ENCODE measurements at places on chromosomes 2 and 18.
A peak's percentile ranks its signal among the peaks of the same experiment; 100 is the strongest.

GRCh38 chr2:70472221-70472890 is 81.3 kb downstream of the TGFA start:
- DNase-seq, result no peak

GRCh38 chr18:59715966-59716369 is 18.7 kb upstream of the CCBE1 start:
- DNase-seq, result no peak

- DNase-seq, result no peak
These were observed 21.9 kb downstream of the KIF3C start for GRCh38 chr2:25960396-25960795.

- no peak for DNase-seq
These were observed 5.5 kb upstream of the GPC1 start for GRCh38 chr2:240429872-240430491.

DNA sequence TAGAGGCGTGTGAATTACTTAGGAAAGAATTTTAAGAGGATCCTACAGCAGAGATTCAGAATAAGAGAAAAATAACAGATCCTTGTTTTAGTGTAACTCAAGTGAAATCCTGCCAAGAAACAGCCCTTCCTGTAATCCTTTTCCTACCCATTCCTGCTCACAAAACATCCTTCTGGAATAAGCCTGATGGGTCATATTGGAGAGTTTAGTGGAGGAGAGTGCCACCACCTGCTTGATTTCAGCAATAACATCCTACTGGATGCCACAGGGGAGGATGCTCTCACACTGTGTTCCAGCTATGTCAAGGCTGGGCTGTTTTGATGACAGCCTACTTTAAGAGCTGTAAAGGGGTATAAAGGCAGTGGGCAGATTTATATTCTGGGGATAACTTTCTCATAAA is 54.8 kb upstream of the CCDC178 start:
- DNase-seq, result peak; percentile 67

GRCh38 chr18:39051013-39051412 is 1485.4 kb upstream of the CELF4 start:
- DNase-seq, result no peak

DNA sequence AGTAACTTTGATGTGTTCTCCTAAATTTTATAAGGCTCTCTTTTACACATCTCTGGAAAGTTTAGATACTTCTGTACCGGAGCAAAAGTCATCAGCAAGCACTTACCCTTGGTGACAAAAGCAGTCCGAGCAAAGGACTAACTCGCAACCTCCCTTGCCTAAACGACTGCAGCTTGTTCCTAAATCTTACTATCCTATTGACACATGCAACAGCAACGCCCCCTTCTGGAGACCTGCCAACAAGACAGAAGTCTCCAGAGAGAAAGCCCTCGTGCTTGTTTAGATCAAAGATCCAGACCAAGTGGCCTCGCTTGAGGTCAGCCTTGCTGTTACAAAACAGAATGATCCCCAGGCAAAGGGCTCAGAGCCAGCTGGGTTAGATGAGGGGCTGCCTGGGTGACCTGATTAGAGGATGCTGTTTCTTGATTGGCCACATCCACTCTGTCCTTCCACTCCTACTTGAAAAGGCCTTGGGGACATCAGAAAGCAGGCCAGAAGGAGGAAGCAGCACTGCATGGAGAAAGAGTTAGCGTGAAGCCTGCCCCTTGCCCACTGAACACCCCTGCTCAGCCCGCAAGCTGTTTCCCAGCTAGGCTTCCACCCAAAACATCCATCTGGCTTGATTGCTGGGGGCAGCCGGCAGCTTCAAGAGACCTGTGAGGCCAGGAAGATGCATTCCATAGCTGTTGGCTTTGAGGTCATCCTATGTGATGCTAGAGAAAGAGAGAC is 94.3 kb downstream of the HNRNPLL start:
- peak; percentile 82 for DNase-seq

- no peak for DNase-seq
These were observed 943.3 kb upstream of the FANCL start for GRCh38 chr2:59184276-59185020.

DNA sequence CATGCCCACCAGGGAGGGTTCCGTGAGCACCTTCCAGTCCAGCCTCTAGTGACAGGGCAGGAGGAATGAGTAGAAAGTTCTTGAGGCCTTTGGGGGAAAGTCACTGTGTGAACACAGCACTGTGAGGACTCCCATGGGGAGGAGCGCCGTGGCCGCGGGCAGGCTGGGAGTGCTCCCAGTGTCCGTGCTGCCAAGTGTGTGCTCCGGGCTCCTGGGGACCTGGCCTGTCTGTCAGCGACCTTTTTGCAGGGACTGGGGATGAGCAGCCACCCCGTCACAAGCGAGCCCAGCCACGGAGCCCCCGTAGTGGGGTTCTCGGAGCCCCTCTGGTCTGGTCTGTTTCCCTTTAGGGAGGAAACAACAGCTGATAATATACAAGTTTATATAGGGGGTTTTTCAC is 36.8 kb downstream of the PDIA6 start:
- no peak for DNase-seq

DNA sequence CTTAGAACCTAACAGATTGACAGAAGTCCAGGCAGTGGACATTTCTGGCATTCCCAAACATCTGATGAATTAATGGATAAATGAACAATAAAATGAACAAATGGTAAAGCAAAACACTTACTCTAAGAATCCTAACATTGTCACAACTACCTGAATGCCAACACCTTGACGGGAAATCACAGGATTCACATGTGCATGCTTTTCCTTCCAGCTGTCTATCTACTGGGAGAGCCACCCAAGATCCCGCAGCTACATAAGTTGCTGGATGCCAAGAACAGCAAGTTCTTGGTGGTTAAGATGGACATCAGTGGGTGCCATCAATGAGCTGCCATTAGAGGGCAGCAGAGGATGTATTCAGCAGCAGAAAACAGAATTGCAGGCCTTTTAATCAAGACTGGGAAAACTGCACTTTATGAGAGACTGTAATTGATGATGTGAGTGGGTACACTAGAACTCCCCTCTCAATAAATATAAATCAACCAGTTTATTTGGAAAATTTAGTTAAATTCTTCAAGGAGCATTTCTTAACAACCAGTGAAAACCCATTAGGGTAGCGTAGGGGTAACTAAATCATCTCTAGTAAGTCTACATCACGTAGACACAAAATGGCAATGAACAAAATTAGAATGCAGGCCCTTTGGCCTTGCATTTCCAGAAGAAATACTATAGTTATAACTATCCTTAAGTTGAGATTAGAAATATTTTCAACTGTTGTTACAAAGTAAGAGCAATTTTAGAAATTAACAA is 45.6 kb downstream of the SESTD1 start:
- DNase-seq, result peak; percentile 64

DNA sequence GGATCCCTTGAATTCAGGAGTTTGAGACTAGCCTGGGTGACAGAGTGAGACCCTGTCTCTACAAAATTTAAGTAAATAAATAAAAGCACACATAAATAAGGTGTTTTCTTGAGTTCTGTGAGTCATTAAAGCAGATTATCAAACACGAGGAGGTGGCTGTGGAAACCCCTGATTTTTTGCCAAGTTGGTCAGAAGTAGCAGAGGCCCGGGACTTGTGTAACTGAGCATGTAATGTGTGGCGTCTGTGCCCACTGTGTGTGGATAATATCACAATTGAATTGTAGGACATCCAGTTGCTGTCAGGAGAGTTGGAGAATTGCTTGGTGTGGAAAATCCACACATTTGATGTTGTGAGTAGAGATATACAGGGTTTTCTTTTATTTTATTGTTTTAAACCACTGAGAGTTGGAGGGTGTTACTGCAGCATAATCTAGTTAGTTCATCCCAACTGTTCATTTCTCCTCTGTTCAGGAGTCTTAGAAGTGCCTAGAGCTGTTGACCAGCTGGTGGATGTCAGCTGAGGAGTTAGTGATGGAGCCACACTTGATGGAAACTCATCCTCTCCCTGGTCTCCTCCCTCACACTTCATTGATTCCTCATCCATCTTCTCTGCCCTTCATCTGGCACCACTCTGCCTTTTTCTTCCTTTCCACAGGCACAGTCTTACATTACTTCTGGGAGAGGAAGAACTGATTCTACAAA is 45.9 kb upstream of the RHOB start:
- DNase-seq, result no peak

DNA sequence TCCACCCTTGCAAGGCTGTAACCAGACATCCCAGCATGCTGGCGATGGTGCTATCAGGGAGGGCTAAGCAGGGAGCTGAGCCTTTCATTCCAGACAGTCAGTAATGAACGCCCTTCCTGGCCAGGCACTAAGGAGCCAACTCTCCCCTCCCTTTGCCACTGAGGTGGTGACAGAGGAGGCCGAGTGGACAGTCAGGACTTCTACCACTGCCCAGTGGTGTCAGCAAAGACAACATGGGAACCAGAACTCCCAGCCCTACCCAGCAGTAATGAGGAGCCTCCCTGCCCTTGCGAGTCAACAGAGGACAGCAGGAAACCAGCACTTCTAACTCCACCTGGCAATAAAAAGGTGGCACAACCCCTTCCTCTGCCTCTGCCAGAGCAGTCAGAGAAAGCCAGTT is 68.6 kb downstream of the ZAP70 start:
- DNase-seq, result no peak

- DNase-seq, result no peak
These were observed 79.7 kb upstream of the STON1 start for GRCh38 chr2:48450256-48450655.

DNA sequence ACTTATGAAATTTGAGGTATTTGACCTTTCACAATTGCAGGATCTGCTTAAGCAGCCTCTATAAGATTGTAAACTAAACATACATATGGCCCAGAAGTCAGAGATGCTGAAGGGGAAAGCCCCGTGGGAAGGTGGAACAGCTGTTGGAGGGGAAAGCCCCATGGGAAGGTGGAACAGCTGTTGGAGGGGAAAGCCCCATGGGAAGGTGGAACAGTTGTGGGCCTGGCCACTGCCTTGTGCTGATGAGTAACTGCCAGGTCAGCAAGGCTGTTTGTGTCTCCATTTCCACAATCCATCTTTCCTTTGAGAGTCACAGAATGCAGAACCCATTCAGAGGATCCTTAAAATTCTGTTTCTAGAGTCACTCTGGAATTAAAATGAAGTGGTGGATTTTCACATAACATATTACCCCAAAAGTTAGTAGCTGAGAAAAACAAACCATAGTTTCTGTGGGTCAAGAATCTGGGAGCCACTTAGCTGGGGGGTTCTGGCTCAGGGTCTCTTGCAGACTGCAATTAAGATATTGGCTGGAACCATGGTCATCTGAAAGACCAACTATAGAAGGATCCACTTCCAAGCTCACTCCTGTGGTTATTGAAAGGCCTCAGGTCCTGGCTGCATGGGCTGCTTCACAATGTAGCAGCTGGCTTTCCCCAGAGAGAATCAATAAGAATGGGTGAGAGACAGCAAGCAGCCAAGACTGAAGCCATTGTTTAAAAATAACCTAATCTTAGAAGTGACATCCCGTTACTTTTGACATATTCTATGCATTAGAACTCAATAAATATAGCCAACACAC is 86.6 kb upstream of the CAVIN2 start:
- no peak for DNase-seq

- no peak for DNase-seq
These were observed 223.4 kb downstream of the WDPCP start for GRCh38 chr2:63364866-63365265.

DNA sequence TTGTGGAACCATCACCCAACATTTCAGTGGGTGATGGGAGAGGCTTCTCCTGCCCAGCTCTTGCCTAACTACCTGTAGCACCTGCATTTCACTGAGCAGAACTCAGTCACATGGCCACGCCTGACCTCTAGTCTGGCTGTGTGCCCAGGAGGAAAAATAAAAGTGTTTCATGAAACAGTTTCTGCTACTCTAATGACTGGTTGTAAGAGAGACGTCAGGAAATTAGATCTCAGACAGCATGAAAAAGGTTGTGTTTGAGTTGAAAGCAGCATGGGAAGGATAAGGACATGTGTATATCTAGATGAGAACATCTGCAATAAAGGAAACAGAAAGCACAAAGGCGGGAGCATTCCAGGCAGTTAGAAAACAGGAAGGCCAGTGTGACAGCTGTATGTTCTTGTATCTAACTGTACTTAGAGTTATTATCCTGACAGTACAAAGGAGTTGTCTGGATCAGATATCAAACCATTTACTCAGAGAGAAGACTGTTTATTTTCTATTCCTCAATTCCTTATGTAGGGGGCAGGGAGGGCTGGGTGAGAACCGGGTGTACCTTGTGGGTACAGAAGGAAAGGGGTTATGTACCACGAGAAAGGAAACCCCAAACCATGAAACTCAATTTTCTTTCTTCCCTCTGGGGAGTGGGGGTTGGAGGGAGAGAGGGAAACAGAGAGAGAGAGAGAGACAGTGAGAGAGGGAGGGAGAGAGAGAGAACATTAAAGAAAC is 307.4 kb upstream of the VWC2L start:
- peak; percentile 22 for DNase-seq

- no peak for DNase-seq
These were observed 125.3 kb downstream of the COL4A4 start for GRCh38 chr2:227038550-227039189.

- no peak for DNase-seq
These were observed 23.9 kb downstream of the MYO3B start for GRCh38 chr2:170201734-170202393.

DNA sequence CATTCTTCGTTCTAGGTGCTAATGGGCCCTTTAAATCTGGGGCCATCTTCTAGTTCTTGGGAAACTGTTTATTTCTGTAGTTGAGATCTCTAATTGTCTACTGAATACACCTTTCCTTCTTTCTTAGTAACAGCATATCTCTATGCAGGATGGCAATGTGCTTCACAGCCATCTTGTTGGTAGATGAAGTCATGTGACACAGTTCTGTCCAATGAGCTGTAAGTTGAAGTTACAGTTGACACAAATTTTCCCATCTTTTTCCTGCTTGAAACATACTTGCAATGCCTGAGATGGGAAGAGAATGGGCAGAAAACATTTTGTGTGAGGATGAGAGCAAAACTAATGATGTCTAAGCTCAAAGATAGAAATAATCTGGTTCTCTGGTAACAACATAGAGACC is 57.3 kb upstream of the PHLPP1 start:
- no peak for DNase-seq

DNA sequence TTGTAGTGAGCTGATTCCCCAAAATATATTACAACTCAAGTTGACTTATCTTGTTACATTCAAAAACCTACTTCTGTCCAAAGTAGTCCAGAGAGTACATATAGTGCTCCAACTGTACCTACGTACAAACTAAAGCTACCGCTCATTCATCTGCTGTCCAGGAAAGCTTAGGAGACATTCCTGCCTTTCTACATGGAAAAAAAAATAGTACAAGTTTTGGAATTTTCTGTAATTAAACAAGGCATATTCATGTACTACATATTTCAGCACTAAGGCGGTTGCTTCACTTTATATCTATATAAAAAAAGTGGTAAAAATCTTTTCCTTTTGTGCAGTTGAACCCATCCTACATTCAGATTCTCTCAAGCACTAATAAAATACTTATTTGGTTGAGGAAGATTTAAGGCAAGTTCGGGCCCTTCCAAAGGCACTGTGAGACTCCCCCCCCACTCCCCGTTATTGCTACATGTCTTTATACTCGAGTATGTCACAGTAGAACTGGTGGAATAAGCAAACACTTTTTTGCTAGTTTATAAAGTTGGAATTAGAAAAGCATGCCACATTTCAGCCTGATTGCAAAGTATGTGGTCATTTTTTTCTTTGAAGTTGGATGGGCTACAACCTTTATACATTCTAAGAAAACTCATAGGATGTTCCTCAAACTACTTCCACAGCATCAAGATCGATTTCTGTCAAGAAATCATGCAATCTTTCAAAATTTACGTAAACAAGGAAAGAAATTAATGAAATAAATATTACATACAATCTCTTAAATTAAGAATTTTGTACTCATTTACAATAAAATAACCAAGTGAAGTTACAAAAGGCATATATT is 3.7 kb downstream of the ZFP36L2 start:
- no peak for DNase-seq
